ENCODE measurements at places on chromosomes 1 and 21.

DNA sequence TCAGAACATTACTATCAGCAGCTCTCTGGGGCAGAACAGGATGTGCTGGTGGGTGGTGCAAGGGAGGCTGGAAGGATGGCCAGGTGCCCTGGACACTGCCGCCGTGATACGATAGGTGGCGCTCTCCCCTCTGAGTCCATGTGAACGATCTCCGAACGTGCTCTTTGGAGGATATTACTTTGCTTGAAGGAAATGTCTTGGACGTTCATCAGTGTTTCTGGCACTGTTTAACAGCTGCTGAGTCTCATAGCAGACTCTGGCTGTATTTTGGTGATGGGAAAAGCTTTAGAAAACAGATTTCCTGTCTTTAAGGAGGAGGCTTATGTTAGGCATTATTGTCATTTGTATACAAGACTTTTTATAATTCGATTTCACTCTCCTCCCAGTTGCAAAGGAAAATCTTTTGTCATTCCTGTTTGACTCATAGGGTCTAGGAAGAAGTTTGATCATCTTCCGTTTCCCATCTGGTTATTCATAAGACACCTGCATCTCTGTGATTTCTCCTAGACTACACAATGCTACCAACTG is 386.2 kb upstream of the ADGRL2 start:
- no peak for DNase-seq

DNA sequence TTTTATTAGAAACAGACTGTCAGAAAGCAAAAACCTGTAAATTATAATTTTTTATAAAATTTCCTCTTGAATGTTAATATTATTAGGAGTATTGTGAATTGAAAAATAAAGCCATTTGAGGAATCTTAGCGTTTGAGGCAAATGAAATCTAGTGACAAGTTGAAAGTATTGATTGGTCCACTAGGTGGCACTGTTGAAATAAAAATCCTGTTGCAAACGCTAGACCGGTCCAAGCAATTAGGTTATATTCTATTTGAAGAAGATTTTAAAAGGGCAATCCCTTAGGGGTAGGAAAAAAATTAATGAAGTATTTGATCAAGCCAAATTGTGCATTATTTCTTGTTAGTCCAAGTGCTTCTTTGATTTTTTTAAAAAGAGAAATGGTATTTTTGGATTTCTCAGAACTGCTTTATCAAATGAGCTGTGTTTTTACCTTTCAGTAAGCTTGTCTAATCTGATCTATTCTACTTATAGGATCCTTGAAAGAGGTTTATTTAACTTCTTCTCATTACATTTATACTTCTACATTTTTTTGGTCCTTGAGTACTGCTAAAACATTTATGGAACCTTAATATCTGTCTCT is 57.7 kb downstream of the ATG4C start:
- DNase-seq, result no peak

DNA sequence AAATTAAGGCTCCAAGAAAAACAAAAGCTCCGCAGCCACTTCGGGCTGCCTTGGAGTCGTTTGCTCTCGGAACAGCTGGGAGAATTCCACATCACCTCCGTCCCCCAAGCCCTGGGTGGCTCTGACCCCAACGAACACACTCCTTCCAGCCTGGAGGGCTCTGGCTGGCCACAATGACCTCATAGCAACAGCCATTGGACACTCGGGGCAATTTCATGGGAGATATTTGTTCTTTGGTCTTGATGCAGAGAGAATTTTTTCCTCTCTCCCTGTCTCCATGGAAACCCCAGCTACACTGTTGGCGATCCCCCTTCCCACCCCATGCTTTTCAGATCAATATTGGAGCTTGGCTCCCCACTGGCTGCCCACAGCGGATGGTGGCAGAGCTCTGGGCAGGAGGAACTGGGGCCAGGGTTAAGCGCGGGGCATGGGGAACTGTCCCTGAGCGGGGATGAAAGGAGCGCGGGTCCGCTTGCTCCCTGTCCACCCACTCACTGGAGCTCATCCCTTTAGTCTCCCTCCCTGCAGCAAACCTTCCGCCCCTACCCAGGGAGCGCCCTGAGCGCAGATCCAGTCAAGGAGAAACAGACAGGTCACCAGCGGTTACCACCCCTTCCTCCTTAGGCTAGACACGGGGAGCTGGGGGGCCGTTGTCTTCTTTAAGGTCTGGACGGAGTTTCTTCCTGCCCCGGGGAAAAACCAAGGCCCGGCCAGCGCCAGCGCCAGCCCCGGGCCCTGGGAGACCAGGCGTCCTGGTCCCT is 1.2 kb downstream of the WNT4 start:
- DNase-seq, result no peak

DNA sequence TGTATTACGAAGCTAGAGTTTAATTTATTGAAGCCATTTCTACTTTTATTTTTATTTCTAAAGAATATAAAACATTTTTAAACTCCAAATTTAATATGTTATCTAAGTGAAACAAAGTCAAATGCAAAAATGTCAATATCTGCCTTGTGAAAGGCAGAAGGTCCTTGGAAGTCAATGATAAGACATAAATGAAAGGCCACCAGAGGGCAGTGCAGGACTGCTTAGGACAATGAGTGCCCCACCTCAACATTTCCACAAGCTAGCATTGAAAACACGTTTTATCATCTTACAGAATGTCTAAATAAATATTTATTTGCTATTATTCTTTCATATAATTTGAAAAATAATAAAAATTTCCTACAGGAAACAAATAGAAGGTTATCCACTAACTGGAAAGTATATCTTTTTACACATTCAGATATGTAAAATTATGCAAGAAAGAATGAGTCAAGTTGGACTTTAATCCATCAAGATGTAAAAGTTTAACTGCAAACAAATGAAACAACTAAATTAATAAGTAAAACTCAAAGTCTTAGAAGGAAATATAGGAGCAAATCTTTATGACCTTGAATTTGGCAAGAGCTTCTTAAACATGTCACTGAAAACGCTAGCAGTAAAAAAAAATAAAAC is 140.1 kb upstream of the FMN2 start:
- peak; percentile 0 for DNase-seq

GRCh38 chr1:69167876-69168275 is 399.8 kb upstream of the LRRC7 start:
- no peak for DNase-seq

DNA sequence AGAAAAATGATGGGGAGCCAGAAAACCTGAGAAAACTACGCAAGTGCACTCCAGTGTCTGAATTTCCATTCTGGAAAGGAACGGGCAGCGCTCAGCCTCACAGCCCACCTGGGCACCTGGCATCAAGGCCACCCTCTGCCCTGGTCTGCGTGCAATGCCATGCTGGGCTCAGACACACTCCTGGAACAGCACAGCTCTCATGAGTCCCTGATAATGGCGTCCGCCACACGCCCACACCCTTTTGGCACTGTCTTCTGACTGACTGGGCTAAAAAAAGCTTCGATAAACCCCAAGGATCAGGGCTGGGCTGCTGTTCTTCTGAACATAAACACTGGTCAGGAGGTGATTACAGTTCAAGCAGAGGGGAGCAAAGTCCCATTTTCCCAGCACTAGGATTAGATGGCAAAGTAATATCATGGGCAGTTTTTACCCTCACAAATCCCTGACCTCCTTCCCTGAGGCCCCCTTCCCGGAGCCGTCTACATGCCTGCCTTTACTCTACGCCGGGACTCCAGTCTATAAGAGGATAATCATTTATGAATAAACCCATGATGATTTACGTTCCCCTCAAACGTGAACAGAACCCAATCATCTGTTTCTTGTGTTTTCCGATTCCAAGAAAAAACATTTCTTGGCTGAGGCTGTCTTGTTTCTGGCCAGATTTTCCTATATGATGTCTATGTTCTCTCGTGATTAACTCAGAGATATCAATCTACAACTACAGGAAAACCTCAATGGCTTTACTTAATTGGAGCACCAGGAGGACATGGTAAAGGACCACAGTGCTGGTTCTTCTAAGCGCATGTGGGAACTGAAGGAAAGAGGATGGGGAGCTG is 22.6 kb downstream of the RCAN1 start:
- DNase-seq, result no peak

- DNase-seq, result no peak
Measured at GRCh38 chr21:16125274-16125673, 395.5 kb downstream of the USP25 start.

- DNase-seq, result no peak
Measured at GRCh38 chr1:190957565-190957964, 479.9 kb upstream of the BRINP3 start.

GRCh38 chr1:103477101-103477500 is 48.4 kb upstream of the RNPC3 start:
- no peak for DNase-seq

- DNase-seq, result peak; percentile 89
Measured at GRCh38 chr1:248873993-248874533, 15.2 kb upstream of the ZNF692 start.

DNA sequence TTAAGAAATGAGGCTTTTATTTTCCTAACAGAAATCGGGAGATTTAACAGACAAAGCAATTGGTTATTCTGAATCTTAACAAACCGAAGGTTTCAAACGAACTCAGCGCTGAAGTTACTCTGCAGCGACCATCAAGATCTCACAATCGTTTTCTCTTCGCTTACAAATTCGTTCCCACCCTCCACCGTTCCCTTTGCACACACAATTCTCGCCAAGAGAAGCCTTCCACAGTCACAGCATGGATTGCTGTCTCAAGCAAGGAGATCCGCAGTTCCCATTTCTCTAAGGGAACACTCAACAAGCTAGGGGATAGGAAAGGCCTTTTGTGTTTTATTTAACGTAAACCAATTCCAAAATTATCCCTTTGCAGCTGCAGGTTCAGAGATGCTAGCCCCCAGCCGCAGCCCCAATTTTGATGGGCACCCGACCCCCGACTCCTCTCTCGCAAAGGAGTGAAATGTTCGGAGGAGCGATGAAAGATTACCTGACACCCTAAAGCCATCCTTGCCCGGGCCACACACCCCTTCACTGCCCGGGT is 755 bp downstream of the FBXO42 start:
- DNase-seq, result no peak

GRCh38 chr1:72526926-72527325 is 244.6 kb upstream of the NEGR1 start:
- no peak for DNase-seq

GRCh38 chr1:41642922-41643821 is 158.7 kb upstream of the EDN2 start:
- no peak for DNase-seq

GRCh38 chr1:228376651-228377631 is 29.7 kb downstream of the TRIM11 start:
- DNase-seq, result no peak

DNA sequence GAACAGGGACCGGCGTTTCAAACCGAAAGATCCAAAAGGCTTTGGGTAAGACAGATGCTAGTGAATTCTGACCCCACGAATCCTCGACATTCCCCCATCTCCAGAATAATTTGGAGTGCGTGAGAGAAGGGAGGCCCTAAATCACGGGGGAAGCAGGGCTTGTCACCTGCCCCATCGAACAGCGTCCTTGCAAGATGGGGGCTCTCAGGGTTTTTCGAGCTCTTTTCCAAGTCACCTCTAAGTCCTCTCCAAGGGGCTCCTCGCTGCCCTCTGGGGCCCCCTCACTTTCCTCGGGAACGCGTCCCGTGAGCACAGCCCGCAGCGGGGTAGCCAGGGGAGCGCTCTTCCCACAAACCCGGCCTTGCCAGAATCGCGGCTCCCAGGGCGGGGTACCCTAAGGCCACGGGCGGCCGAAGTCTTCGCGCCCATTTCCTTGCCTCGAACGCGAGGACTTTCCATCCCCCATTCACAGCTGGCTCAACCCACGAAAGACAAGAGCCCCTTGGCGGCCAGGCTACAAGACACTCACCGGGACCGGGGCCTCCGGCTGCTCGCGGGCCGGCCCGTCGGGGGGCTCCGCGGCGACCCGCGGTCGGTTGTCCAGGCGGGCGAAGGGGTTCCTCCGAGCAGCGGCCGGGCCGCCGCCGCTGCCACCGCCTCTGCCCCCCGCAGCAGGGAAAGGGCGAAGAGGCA is 546 bp downstream of the DONSON start:
- DNase-seq, result no peak

DNA sequence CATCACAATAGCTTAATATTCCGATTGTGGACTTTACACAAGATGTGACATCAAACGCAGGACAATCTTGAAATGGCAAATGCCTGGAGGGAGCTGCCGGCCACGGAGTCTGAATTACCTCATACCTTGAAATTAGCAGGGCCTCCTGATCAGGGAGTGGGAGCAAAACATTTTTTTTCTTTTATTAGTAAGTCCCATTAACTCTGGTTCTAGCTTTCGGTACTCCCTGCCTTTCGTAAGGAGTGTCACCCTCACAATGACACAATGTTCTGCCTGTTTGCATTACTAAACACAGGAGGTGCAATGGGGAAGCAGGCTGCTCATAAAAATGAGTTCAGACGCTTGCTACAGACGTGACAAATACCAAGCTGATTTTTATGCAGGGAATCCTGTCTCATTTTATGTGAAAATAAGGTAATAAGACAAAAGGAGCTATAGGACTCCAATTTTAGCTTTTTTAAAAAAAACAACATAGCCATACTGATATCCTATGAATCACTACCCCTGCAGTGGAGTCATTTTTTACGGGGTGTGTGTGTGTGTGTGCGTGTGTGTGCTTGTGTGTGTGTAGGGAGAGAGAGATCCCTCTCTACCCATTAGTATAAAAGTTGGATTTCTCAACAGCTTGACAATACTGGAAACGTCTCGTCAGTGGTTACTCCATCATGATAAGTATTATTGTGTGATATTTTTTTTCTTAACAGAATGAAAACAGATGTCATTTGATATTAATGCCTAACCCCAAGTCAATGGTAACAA is 205.1 kb upstream of the RUNX1 start:
- no peak for DNase-seq

- DNase-seq, result no peak
Measured at GRCh38 chr1:177248258-177248657, 77.5 kb downstream of the BRINP2 start.
